ENCODE measurements at places on chromosomes 1 and 21. TPM values are rescaled to one million over a fixed set of nuclear protein-coding genes. Genes with fewer than 3 reads are reported as not detected.

- no peak for DNase-seq
- no peak overlapping the region for H3K4me3 ChIP-seq
- no peaks in the 10 kb centered on the region for H3K4me1 ChIP-seq
- H3K27ac ChIP-seq, result no peak overlapping the region
- H3K27me3 ChIP-seq, result no peaks in the 10 kb centered on the region
These were observed 203.6 kb upstream of the CHODL start for GRCh38 chr21:18041012-18041411.

DNA sequence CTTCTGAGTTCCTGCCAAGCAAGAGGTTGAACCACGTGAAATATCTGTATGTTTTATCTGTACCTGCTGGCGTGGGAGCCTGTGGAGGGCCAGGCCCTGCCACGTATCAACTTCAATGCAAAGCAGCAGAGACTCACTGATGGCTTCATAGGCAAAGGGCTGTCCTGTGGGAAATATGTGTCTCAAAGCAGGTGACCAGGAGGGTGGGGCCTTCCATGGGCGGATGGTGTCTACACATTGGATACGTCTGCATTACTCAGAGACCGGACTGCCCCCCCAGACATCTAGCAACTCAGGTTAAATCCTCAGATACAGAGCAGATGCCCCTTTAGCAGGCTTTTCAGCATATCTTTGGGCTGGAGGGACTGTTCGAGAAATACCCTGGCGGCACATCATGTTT lies 210.8 kb upstream of the C1orf174 start:
- H3K27me3 ChIP-seq, result no peaks in the 10 kb centered on the region
- H3K4me3 ChIP-seq, result no peak overlapping the region
- no peaks in the 10 kb centered on the region for H3K4me1 ChIP-seq

- no peaks in the 10 kb centered on the region for H3K36me3 ChIP-seq
- no peaks in the 10 kb centered on the region for H3K27me3 ChIP-seq
- no peaks in the 10 kb centered on the region for H3K4me1 ChIP-seq
- no peak overlapping the region for H3K27ac ChIP-seq
- DNase-seq, result no peak
- H3K4me3 ChIP-seq, result no peak overlapping the region
These were observed 115.2 kb downstream of the ADGRL2 start for GRCh38 chr1:81915937-81916336.

DNA sequence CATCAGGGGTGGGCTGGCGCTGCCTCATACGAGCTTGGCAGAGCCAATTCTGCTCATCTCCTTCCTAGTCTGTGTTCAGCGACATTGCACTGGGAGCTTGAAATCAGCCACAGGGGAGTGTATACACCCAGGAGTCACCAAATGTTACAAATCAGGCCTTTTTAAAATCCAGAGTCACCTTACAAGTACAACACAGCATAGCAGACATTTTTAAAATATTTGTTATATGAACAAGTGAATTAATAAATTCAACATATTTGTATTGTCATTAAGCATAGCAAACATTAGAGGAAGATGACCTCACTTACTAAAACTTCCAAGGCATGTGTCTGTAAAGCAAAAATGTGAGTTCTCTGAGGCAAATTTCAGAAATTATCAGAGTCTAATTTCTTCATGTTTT lies 210.0 kb downstream of the HLX start:
- H3K36me3 ChIP-seq, result no peaks in the 10 kb centered on the region
- no peak overlapping the region for H3K27ac ChIP-seq
- no peak overlapping the region for H3K4me3 ChIP-seq
- no peaks in the 10 kb centered on the region for H3K27me3 ChIP-seq
- DNase-seq, result no peak

- no peak overlapping the region for H3K4me3 ChIP-seq
- no peaks in the 10 kb centered on the region for H3K4me1 ChIP-seq
- DNase-seq, result no peak
These were observed 98.0 kb downstream of the ADAMTS1 start for GRCh38 chr21:26747216-26747615.

- peak overlapping the region; percentile 14 for H3K27ac ChIP-seq
- H3K4me1 ChIP-seq, result peaks cover 13% of the 10 kb centered on the region
- H3K4me3 ChIP-seq, result no peak overlapping the region
- no peak for DNase-seq
- no peaks in the 10 kb centered on the region for H3K27me3 ChIP-seq
These were observed 116.9 kb downstream of the TGFBR3 start for GRCh38 chr1:91768786-91769725.

- no peak overlapping the region for H3K4me3 ChIP-seq
- H3K27me3 ChIP-seq, result no peaks in the 10 kb centered on the region
- no peak for DNase-seq
- no peak overlapping the region for H3K27ac ChIP-seq
- H3K36me3 ChIP-seq, result no peaks in the 10 kb centered on the region
These were observed 95.6 kb downstream of the OLFML2B start for GRCh38 chr1:161928056-161928455.

GRCh38 chr1:6038603-6039002 lies 7.1 kb upstream of the KCNAB2 start:
- no peaks in the 10 kb centered on the region for H3K36me3 ChIP-seq
- H3K4me3 ChIP-seq, result no peak overlapping the region
- no peaks in the 10 kb centered on the region for H3K27me3 ChIP-seq
- H3K4me1 ChIP-seq, result peaks cover 3% of the 10 kb centered on the region
- no peak for DNase-seq

DNA sequence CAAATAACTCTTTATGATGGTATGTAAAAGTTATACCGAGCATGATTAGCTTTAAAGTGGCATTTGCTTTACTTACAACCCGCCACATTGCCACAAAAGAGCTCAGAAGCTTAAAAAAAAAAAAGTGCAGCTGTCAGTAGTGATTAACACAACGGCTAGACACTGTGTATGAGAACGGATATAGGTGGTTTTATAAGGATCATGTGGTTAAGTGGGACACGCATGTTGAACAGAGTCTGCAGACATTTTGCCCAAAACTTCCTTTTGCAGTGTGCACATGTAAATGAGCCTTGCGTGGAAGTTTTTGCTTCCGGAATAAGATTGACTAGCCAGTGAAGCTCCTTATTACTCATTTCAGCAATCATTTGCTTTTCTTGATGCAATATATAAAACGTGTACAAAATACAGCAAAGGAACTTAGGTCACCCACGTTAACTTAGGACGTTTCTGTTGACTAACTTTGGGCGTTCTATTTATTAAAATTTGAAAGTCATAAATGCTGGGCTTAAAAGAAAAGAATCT lies 58.7 kb upstream of the RGS1 start:
- H3K4me3 ChIP-seq, result no peak overlapping the region
- no peaks in the 10 kb centered on the region for H3K4me1 ChIP-seq
- no peak overlapping the region for H3K27ac ChIP-seq
- no peaks in the 10 kb centered on the region for H3K27me3 ChIP-seq

GRCh38 chr1:247849616-247850015 lies 7.4 kb upstream of the TRIM58 start:
- no peak overlapping the region for H3K4me3 ChIP-seq
- DNase-seq, result no peak
- no peaks in the 10 kb centered on the region for H3K36me3 ChIP-seq
- H3K27me3 ChIP-seq, result no peaks in the 10 kb centered on the region
- H3K27ac ChIP-seq, result no peak overlapping the region
- H3K4me1 ChIP-seq, result no peaks in the 10 kb centered on the region

DNA sequence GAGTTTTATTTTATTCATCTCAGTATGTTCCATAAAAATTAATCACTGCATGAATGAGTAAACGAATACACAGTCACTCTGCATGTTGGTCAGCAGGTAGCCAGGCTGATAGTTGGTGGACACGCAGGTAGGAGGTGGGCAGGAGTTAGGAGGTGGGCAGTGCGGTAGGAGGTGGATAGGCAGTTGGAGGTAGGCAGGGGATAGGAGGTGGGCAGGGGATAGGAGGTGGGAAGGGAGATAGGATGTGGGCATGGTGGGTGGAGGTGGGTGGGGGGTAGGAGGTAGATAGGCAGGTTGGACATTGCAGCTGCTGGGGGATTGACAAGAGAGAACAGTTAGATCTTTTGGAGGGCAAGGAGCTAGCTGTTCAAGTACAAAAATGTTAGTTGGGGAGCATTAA lies 322.7 kb downstream of the PTPRU start:
- no peaks in the 10 kb centered on the region for H3K27me3 ChIP-seq
- no peaks in the 10 kb centered on the region for H3K4me1 ChIP-seq
- DNase-seq, result no peak
- H3K4me3 ChIP-seq, result no peak overlapping the region
- no peaks in the 10 kb centered on the region for H3K36me3 ChIP-seq
- no peak overlapping the region for H3K27ac ChIP-seq

DNA sequence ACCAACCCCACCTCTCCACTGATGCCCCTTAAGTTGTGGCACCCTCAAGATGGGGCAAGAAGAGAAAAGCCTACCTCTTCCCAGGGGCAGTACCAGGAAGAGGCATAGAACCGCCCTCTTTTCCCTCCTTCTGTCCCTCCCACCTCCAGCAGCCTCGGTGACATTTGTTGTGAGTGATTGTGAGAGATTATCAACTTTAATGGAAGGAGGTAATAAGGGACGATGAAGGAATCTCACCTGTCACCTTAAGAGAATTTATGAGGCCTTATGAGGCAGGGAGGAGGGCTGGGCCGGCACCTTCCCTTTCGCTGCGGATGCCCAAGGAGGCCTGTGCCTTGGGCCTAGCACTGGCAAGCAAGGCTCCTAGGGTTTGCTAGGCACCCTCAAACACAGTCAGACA lies 1.4 kb upstream of the ADGRB2 start:
- H3K4me1 ChIP-seq, result peaks cover 14% of the 10 kb centered on the region
- no peaks in the 10 kb centered on the region for H3K27me3 ChIP-seq
- no peak overlapping the region for H3K27ac ChIP-seq
- H3K36me3 ChIP-seq, result no peaks in the 10 kb centered on the region
- DNase-seq, result no peak

GRCh38 chr1:149967041-149967440 lies 30.4 kb upstream of the MTMR11 start:
- H3K27ac ChIP-seq, result no peak overlapping the region
- H3K4me3 ChIP-seq, result no peak overlapping the region
- no peaks in the 10 kb centered on the region for H3K36me3 ChIP-seq
- H3K27me3 ChIP-seq, result no peaks in the 10 kb centered on the region
- H3K4me1 ChIP-seq, result peaks cover 7% of the 10 kb centered on the region

GRCh38 chr21:42336054-42336453 lies 14.7 kb downstream of the TFF2 start:
- H3K4me3 ChIP-seq, result no peak overlapping the region
- H3K27me3 ChIP-seq, result no peaks in the 10 kb centered on the region

GRCh38 chr1:3940754-3941345 lies 40.8 kb upstream of the C1orf174 start:
- peaks cover 2% of the 10 kb centered on the region for H3K4me1 ChIP-seq
- no peak overlapping the region for H3K4me3 ChIP-seq
- no peaks in the 10 kb centered on the region for H3K36me3 ChIP-seq
- DNase-seq, result no peak
- no peaks in the 10 kb centered on the region for H3K27me3 ChIP-seq
- H3K27ac ChIP-seq, result no peak overlapping the region

- H3K27me3 ChIP-seq, result no peaks in the 10 kb centered on the region
- H3K36me3 ChIP-seq, result no peaks in the 10 kb centered on the region
- no peak for DNase-seq
- H3K4me1 ChIP-seq, result no peaks in the 10 kb centered on the region
These were observed 42.6 kb downstream of the CACNA1S start for GRCh38 chr1:201069636-201070035.

- no peak overlapping the region for H3K4me3 ChIP-seq
- no peak overlapping the region for H3K27ac ChIP-seq
- no peaks in the 10 kb centered on the region for H3K36me3 ChIP-seq
- no peak for DNase-seq
- H3K4me1 ChIP-seq, result no peaks in the 10 kb centered on the region
- H3K27me3 ChIP-seq, result no peaks in the 10 kb centered on the region
These were observed 80.2 kb upstream of the KLHDC7A start for GRCh38 chr1:18400347-18401102.

- no peaks in the 10 kb centered on the region for H3K4me1 ChIP-seq
- H3K36me3 ChIP-seq, result no peaks in the 10 kb centered on the region
- H3K27ac ChIP-seq, result no peak overlapping the region
- no peak for DNase-seq
- H3K27me3 ChIP-seq, result no peaks in the 10 kb centered on the region
- H3K4me3 ChIP-seq, result no peak overlapping the region
These were observed 15.0 kb upstream of the SLC16A1 start for GRCh38 chr1:112971006-112971405.

SLC22A15 gene
- total RNA-seq, result 3.8 TPM

FMO2 gene
- 11.3 TPM for total RNA-seq

GPX7 gene
- total RNA-seq, result 22.1 TPM

FAM110D gene
- 4.9 TPM for total RNA-seq

SMCP gene
- not detected for total RNA-seq

SLC37A1 gene
- 5.6 TPM for total RNA-seq

DENND2D gene
- 6.4 TPM for total RNA-seq

C1orf87 gene
- not detected for total RNA-seq

BCL10 gene
- total RNA-seq, result 15.1 TPM

LRRC39 gene
- total RNA-seq, result 0.84 TPM
